ENCODE measurements at places on chromosomes 1 and 21.

- no peak for DNase-seq
Observed at GRCh38 chr21:35905096-35905962, 155.0 kb downstream of the SETD4 start.

DNA sequence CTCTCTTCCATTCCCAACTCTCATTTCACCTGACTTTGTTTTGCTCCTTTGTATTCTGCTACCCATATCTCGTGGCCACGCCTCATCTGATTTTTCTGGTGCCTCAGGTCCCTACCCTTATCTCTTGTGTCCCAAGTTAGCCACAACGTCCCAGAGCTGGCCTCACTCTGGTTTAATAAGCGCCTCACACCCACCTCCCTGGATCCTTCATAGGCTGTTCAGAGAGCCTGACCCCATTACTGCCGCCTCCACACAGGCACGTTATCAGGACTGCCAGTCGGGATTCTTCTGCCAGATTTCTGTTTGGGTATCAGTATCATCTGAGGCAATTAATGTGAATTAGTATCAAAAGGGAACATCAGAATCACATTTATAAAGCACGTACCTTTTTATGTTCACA, 34.7 kb upstream of the TMEM125 start:
- no peak for DNase-seq

DNA sequence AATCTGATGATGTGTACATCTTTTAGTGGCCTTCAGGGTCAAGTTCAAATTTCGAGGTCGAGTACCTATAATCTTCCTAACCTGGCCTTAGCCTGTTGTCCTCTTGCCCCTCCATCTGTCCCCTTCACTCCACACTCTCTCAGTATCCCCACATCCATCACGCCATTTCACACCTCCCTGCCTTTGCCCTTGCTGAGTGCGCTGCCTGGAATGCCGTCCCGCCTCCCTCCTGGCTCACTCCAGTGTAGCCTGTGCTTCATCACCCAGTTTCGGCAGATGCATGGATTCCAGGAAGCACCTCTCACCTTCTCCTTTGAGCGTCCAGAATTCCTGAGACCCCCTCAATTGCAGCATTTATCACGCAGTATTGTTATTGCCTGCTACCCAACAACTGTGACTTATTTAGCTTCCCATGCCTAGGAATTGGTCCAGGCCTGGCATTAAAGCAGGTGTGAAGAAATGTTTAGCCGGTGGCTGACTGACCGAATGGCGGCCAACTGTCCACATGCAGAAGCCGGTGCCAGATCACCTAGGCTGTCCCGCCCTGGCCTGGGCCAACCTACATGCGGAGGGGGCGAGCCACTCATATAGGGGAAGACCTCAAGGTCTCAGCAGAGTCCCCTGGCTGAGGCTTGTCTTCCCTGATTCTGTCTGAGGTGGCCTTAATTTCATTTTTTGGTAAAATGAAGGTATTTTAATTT, 34.5 kb downstream of the MYOM3 start:
- no peak for DNase-seq

- no peak for DNase-seq
Observed at GRCh38 chr1:2392686-2393085, 1.0 kb downstream of the RER1 start.

DNA sequence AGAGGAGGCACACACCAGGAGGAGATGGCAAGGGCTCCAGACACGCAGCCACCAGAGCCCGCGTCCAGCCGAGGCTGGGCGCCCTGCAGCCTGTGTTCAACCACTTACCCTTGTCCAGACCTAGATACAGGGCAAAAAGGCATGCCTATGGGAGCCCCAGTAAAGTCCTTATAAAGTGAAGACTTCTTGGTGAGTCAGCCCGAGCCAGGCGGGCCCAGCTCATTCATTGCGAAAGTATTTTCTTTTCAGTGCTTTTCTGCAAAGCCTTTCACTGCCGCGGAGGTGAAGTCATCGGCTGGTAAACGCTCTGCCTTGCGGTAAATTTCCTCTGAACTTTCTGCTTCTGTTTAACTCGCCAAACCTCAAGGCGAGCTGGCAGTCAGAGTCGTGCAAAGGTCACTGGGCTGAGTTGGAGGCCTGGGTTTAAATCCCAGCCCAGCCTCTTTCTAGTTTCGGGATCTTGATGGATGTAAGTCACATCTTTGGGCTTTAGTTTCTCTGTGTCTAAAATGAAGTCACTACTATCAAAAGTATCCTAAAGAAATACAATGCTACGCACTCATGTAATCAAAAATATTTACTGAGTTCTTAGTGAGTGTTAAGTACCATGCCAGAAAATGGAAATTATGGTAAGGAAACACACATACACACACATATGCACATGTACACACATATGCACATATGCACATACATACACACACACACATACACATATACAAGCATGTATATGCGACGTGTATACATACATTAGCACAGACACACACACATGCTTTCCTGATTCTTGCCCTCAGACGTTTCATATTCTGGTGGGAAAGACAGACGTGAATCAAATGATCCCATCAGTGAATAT, 54.7 kb upstream of the IFFO2 start:
- DNase-seq = peak; percentile 51

GRCh38 chr21:33544451-33545195, 1.8 kb downstream of the SON start:
- no peak for DNase-seq

GRCh38 chr1:59738152-59738551, 76.6 kb upstream of the HOOK1 start:
- DNase-seq = no peak

- no peak for DNase-seq
Observed at GRCh38 chr1:214510914-214511638, 40.3 kb downstream of the PTPN14 start.

- no peak for DNase-seq
Observed at GRCh38 chr1:154856544-154856943, 13.5 kb downstream of the KCNN3 start.

- DNase-seq = no peak
Observed at GRCh38 chr21:28742527-28742926, 250.2 kb downstream of the LTN1 start.

DNA sequence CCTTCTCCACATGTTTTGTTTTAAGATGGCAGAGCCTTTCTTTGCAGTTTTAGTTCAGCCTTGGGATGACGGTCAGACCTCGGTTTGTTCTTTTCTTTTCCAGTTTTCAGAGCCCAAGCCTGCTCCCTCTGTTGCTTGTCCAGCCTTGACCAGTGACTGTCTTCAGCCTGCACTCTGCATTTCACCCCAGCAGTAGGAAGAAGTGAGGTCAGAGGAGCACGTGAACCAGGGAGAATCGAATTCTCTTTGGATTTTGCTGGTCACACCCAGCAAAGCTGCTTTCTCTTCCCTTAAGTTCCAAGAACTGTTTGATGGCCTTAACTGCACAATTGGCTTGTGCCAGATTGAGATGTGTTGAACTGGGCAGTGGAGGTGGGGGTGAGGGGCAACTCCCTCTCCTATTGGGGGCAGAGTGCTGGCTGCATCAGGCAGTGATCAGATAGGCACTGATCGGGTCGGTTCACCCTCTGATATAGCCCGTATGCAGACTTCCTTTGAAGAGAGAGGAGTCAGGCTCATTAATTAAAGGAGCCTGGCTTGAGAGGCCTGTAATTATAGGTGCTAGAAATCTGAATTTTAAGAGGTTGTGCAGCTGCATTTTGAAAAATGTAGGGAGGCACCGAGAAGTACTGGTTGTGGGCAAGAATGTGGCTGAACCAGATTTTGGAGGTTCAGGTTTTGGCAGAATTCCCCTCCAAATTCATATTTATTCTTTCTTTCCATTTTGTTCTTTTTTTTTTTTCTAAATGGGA, 42.4 kb downstream of the PEX14 start:
- DNase-seq = no peak

GRCh38 chr1:187641463-187641862, 812.7 kb downstream of the PLA2G4A start:
- DNase-seq = no peak

DNA sequence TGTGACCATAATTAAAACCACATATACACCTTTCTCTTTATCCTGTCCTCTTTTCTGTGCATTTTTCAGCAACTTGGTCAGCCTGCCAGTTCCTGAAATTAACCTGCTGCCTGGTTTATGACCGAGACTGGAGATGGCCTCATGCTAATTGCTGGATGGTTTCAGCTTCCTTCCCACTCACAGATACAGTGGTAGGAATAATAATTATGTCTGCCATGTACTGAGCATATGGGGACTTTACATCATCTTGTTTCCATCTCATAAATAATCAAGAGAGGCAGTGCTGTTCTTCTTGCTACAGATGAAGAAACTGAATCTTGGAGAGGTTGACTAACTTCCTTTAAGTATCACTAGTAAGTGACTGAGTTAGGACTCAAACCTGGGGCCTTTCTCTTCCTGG, 148.2 kb downstream of the NOS1AP start:
- DNase-seq = no peak

DNA sequence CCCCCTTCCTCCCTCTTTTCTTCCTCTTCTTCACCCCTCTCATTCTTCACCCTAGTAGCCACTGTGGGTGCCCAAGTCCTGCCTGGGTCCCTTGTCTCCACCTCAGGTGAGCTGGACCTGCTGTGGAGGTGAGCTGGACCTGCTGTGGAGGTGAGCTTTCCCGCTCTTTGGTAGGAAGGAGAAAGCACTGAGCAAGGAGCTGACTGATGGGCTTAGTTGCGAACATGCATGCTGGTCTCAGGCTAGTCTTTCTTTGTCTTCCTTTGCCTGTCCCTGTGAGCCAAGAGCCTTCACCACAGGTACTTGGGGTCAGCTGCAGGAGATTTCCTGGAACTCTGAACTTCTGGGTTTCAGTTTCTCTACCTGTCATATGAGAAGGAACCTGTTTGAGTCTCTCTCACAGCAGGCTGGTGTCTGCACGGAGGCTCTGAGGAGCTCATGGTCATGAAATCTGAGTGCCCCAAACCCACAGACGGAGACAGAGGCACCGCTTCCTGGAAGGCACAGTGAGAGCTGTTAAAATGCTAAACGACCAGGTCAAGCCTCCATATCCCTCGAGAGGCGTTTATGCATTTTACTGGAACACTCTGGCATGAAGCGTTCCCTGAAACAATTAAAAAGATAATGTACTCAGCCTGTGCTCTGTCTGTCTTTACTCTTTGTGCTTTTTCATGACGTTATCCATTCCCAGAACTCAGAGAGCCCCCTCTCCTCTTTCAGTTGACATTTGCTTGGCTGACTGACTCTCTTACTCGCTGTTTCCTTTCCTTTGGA, 69.5 kb downstream of the RHOU start:
- DNase-seq = no peak

DNA sequence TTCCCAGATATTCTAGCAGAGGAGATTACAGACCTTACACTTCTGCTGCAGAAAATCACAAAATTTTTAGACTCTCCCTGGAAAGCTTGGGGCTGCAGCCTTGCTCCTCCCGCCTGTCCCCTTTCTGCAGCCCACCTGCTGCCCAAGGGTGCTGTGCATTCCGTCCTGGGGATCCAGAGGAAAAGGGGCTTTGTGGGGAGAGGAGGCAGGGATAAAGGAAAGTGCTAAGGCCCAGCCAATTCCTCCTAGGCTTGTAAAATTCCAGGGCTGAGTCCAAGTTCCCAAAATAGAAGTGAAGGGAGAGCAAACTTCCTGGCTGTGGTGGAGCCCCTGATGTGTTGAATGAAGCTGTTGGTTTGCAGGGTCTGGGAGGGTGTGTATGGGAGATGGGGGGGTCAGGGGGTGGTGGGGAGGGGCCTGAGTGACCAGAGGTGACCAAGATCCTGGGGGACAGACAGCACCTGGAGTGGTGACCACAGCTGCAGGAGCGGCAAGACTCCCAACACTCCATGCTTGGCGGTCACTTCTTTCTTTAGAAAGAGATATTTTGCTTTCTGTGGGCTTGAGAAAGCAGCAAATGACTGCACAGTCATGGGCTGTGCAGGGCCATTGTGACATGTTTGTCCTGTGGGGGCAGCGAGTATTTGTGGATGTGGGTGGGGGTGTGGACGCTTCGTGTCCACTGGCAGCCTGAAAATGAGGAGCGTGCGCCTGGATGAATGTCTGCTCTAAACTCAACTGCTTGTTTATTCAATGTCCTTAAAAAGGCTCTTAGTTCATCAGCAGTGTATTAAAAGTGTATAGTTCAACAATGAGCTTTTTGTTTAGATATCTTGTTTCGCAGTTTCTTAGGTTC, 68.4 kb downstream of the TLR5 start:
- no peak for DNase-seq

- no peak for DNase-seq
Observed at GRCh38 chr1:16006010-16006409, 2.0 kb downstream of the SRARP start.

DNA sequence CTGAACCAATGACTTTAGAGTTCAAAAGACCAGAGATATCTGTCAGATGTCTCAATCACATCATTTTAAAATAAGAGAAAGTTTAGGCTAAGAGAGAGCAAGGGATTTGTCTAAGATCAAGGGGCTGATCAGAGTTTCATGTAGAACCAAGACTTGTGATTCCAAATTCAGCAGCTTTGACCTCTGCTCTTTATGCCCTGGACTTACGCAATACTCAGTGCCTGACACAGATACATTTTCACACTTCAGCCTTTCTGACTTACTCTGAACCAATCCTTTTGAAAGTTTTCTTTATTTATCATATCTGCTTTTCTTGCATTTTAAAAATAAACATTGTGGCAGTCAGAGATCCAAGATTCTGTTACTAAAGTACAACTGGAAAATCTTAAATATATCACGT, 428.0 kb downstream of the PLPP3 start:
- no peak for DNase-seq

DNA sequence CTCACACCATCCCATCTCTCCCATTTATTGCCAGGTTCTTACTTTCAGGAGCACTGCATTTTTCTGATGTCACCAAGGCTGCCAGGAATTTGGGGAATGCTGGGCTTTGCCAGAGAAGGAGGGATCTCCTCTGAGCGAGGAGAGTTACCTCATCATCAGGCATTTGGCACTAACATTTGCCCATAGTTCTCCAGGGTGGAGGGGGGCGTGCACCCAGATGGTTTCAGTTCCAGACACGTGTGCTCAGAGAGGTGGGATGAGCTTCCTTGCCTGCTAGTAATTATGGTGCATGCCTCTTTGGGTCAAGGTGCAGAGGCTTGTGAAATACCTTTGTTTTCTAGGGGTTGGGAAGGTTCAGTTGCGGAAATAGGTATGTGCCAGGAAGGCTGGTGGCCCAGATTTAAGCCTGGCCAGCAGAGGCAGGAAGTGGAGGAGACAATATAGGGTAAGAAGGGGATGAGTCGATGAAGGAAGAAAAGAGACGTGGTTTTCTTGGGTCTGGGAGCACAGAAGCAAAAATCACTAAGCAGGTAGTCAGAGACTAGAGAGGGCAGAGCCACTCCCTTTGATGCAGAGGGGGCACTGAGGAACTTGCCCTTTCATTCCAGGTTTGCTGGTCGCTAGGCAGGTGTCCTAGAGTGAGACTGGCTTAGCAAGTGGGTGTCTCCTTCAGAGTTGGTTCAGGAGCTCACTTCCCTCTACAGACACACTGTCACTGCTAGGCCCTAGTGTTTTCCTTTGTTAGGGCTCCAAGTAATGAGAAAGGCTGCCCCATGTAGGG, 7.2 kb downstream of the TUFT1 start:
- no peak for DNase-seq

DNA sequence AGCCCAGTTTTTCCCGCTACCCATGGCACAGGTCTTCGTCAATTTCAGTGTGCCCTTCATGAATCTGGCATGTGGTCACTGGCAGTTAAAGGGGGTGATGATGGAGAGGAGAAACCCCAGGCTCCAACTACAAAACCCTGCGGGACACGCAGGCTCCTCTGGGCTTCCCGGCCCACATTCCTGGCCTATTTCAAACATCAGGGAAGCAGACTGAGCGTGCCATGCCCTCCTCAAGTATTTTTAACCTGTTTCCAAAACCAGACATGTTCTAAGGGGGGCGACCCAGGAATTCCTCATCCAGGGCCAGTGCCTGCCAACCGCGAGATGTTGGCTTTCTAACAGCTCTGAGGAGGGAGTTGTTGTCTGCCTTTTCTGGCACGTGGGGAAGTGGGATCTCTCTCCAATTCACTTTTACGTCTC, 85.1 kb downstream of the CAPZB start:
- no peak for DNase-seq

- DNase-seq = no peak
Observed at GRCh38 chr1:39103328-39104157, 77.4 kb downstream of the NDUFS5 start.
